ENCODE measurements at places on chromosomes 2 and 18.

- no peak for DNase-seq
Observed at GRCh38 chr2:17160594-17160993, 357.6 kb downstream of the RAD51AP2 start.

- DNase-seq = peak; percentile 96
Observed at GRCh38 chr2:199228887-199229819, 228.6 kb downstream of the SATB2 start.

DNA sequence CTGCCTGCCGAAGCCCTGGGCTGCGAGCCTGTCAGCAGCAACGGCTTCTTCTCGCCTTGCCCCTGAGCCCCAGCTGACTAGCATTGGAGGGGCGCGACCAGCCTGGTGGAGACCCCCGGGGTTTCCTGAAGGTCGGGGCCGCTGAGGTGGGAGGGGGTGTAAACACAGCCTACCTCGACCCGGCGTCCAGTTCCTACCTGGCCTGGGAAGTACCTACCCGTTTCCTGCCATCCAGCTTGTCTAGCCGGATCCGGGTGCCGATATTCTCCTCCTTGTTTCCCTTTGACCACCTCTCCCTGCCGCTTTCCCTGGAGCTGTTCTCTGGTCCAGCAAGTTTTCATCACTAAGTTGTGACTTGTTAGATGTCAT lies 511 bp downstream of the MOB4 start:
- no peak for DNase-seq

DNA sequence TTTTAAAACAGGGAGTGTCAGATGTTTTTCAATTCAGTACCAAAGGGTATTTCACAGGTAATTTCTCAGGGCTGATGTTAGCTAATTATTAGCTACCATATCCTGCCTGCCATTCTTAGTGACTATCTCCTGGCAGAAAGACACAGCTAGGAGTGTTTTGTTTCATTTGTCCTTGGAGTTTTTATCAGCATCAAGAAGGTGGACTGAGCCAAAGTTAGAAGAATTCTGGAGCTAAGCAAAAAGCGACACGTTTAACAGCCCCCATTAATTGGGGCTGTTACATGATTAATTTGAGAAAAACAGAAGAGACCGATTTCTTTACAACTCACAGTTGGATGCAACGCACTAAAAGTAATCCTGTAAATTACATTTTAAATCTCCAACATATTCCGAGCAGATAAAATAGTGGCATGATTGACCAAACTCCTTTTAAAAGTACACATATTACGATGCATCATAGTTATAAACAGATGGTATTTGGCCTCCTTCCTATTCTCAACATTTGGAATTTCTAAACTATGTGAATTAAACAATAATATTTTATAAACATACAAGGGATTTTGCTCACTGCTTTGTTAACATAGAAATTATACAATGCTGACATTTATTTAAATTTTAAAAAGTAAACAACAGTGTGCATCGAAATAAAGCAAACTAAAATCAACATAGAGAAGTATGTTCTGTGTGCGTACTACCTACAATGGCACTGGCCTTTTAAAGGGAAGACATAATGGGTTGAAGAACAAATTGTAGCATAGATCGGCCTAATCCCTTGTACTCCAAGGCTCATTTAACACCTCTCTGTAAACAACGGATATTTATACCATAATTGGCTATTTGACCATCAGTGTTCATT lies 585.1 kb downstream of the ZEB2 start:
- DNase-seq = no peak

DNA sequence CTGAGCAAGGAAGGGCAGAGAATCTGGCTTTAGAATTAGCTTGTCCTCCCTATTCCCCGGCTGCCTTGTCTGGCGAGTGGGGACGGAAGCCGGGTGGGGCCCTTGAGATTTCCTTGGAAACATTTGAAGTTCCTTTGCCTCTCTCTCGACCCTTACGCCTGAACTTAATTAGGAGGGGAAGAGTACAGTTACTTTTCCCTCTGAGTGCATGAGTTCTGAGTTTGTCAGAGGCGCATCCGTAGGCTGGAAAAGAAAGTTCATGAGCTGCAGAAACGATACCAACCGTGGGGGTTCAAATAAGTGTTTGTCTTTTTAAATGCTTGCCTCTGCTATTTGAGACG lies 468 bp downstream of the PIKFYVE start:
- DNase-seq = no peak

DNA sequence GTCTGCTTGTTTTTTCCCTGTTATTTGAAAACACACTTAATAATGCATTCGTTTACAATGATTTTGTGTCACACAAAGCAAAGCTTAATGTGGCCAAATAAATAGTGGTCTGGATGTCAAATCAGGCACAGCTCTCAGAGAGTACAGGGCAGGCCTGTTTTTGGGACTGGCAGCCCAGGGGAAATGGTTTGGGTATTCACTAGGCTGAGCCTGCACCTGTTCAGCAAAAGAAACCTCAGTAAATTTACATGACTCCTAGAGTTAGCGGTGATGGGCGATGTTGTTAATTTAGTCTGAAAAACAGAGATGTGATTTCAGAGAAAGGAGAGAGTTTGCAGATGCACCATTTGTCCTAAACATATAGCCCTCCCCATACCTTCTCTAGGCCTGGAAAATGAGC lies 197.1 kb downstream of the ALK start:
- no peak for DNase-seq

GRCh38 chr2:142179686-142180085 lies 48.9 kb upstream of the LRP1B start:
- DNase-seq = no peak

GRCh38 chr2:227789803-227790202 lies 23.8 kb upstream of the CCL20 start:
- no peak for DNase-seq

DNA sequence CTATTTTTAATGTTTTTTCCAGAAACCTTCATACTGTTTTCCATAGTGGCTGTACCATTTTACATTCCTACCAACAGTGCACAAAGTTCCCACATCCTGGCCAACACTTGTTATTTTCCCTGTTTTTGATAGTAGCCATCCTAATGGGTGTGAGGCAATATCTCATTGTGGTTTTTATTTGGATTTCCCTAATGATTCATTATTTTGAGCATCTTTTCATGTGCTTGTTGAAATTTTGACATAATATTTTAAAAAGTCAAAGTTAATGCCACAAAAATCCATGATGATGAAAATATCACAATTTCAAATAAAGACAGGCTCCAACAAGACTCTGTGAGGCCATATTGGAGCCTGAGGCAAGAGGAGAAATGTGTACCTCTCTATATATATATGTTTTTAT lies 50.2 kb downstream of the VWA3B start:
- no peak for DNase-seq

DNA sequence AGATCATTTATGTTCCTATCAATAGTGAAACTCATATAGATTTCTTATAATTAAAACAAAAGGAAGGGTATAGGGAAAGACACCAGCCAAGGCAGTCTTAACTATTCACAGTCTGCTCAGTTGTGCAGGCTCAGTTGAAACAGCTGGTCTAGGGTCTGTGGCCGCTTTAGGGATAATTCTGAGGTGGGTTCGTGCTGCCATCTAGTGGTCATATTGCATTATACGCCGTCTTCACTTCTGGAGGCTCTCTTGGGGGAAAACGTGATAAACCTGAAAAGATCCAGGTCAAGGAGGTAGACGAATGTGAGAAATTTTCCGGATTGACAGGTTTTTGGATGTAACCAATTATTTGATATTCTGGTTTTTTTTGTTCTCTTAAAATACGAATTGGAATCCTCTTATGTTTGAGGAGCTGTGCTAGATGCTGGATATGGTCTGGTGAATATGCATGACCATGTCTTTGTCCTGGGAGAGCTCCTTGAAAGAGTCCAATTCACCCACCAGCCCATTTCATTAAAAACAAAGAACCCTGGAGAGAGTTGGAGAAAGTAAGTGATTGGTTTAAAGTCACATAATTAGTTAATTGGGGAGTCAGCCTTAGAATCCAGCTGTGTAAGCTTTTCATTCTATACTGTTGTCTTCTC lies 492.4 kb downstream of the PLCL1 start:
- peak; percentile 64 for DNase-seq

GRCh38 chr2:27042985-27043634 lies 8.4 kb upstream of the AGBL5 start:
- DNase-seq = no peak

DNA sequence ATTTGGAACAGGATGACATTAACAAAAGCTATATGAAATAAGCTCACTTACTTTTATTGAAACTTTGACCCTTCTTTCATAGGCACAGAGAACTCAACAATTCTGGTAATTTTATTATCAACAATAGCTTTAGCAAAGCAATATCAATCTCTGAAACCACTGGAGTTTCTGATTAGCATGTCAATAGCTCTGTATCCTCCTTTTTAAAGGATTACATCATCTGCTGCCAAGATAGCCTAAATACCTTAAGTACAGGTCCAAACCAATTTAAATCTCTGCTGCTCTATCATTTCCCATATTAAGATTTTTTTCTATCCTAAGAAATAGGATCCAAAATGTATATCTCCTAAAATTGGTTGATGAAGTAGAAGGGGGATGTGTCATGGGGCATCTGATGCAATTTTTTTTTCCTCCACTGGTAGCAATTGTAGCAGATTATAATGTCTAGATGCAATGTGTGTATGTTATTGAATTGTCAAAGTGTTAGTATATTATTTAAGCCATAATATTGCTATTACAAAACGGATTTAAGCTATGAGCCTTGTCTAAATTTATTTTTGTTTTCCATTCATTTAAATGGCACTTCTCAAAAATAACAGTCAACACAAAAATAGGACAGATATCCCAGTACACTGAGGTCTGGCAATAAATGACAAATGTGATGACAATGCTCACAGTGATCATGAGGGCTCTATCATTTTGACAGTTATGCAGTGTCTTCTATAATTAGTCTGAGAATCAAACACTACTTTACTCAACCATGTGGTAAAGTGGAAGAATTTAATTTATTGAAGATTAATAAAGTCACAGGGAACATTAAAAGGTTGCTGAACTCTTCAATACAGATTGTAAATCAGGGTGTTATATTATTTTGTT lies 328.4 kb downstream of the CDH7 start:
- no peak for DNase-seq

GRCh38 chr18:2441544-2441943 lies 129.8 kb downstream of the METTL4 start:
- peak; percentile 37 for DNase-seq

DNA sequence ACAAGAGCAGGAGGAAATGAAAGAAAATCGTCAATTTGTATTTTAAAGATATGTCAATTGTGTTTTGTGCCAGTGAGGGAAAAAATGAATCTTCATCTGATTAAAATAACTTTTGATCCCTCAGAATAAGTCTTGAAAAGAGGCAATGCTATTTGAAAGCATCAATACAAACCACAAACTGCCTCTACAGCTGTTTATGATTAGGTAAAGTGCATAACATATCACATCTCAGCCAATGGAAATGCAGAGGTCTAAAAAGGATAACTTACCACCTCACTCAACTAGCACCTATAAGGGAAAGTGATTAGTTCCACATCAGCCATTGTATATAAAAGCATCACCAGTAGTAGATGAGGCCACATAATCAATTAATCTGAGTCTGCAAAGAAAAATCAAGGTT lies 492.2 kb upstream of the CDH2 start:
- peak; percentile 30 for DNase-seq

- no peak for DNase-seq
Observed at GRCh38 chr2:234278556-234279255, 218.2 kb downstream of the ARL4C start.

DNA sequence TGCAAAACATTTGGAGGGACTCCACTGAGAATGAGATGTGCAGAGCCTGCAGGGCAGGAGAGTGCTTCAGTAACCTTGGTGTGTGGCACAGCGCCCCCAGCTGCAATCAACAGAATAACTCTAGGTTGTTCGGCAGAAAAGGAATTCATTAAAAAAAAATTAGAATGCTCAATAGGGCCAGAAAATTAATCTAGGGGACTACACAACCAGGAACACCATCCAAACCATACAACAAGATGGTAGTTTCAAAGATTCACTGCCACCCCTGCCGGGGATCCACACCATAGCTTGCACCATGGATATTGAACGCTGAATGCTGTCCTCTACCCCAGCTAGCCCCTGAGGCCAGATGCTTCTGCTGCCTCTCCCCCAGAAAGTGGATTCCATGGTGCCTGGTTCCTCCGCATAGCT lies 50.1 kb downstream of the THUMPD2 start:
- DNase-seq = peak; percentile 50

DNA sequence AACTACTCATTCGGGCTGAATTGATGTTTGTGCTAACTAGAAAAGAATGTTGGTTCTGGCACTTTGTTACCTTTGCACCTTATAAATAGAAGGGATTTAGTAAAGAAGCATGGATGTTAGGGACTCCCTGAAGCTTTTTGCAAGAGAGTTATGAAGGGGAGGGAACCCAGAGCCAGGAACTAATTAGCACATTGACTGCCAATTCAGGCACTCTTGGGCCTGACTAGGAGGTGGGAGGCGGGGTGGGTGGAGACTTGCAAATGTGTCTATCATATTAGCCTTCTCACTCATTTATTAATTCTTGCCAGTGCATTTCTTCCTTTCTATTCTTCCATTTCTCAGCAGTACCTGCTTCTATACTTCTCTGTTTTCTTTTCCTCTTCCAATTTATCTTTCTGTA lies 1022.4 kb downstream of the TMEM182 start:
- no peak for DNase-seq

DNA sequence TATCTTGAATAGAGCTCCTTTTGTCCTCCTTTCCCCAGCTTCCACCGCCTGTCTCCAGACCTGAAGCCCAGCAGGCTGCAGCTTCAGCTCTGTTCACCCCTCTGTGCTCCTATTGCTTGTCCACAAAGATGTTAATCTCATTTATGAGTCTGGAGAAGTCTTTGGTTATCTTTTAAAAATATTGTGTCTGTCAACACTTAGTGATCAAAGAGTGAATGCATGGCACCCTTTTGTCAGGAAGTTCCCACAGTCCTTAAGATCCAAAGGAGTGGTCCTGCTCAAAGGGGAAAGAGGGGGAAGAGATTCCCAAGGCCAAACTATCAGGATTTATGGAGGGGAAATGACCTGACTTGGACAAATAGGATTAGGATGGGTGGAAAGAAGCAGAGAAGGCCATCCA lies 118.9 kb downstream of the ACAA2 start:
- peak; percentile 14 for DNase-seq

DNA sequence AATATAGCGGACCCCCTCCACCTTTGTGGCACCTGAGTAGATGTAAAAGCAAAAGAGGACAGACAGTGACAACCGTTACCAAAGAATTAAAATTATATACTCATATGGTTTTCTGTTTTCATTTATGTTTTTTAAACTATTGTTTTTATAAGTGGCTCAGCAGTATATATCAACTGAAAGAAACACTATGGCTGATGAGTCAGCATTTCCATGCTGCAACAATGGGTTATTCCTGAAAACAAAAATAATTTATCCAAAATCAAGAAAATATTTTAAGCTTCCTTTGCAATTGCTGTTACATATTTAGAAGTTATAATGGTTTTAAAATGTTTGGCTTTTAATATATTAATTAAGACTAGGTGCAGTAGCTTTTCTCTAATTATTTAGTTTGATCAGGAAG lies 17.7 kb downstream of the MRPS9 start:
- peak; percentile 6 for DNase-seq

- DNase-seq = peak; percentile 58
Observed at GRCh38 chr2:238820916-238821315, 27.0 kb upstream of the TWIST2 start.

GRCh38 chr18:70273021-70273420 lies 15.8 kb upstream of the SOCS6 start:
- DNase-seq = no peak

GRCh38 chr18:39494211-39494896 lies 1928.8 kb upstream of the CELF4 start:
- no peak for DNase-seq

All from fibroblast of upper back skin (primary cell).